CD4-positive, alpha-beta T cell treated with Interleukin-4 for 1 hour (primary cell): ENCODE measurements at places on chromosomes 16 and 17.

GRCh38 chr17:393806-394717, 41.5 kb upstream of the RPH3AL start:
- DNase-seq, result no peak

GRCh38 chr17:43615330-43616028, 46.2 kb downstream of the MEOX1 start:
- DNase-seq, result no peak

DNA sequence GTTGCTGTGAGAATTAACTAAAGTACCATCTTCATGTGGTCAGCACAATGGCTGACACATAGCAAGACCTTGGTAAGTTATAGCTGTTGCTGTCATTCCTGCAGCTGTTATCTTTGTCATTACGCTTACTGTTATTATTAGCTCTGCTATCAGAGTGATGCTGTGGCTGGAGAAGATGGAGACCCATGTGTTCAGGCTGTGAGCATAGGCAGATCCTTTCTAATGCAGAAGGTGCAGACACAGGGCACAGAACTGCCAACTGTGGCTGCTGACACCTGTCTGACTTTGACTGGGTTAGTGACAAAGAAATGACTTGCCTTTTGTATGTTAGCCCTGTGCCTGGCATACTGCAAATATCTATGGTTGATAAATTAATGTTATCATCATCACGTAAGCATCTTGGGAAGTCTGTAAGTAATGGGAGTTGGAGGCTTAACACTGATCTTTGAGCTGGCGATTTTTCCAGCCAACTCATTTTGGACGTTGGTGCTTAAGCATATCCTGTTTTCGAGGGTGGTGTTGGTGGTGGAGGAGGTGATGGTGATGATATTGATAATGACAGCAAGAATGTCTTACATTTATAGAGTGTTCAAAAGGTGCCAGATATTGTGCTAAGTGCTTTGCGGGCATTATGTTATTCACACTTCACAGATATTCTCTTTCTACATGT, 695.3 kb downstream of the WWOX start:
- DNase-seq, result peak; percentile 36

DNA sequence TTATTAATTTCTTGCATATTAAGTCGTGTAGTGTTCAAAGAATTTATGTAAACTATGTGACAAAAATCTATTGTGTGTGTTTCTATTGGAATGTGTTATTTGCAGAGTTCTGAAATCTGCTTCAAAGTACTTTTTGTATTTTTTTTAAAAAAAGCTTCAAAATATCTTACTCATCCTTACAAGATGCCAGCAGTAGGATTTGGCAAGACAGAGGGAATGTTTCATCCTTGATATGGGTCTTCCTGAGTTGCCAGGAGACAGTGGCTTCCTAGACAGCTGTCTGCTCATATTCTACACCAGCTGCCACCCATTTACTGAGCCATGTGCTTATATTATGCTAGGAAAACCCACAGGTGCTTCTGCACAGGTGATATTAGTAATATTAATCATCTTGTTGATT, 36.4 kb downstream of the EFCAB5 start:
- no peak for DNase-seq

DNA sequence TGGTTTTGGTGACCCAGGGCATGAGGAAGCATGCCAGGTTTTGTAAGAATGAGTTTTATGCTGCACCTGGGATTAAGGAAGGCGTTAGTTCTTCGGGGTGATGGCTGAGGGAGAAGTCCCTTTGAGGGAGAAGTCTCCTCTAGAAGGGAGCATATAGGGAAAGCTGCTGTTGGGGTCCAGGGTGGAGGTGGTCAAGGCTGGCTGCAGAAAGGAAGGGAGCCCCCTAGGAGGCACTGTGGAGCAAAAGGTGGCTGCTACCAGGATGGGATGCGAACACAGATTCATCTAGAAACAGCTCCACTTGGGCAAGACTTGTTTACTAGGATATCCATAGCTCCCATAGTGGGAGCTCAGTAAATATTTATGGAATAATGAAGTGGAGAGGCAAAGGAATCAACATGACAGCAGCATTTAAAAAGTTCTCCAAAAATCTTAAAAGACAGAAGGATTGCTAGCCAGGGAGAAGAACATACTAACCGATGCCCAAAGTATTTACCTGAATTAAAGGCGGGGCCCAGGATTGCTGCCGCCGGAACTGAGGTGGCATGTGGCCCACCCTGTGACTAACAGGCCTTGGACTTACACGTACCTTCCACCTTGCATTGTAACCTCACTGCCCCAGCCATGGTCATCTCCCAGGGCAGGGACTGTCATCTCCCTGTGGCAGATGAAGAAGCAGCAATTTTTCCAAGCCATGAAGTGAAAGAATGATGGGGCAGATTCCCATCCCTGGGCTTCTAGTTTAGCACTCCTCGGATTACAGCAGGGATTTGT, 7.1 kb upstream of the LPCAT2 start:
- no peak for DNase-seq

- DNase-seq, result no peak
These were observed 36.1 kb downstream of the HIC1 start for GRCh38 chr17:2090804-2091534.

DNA sequence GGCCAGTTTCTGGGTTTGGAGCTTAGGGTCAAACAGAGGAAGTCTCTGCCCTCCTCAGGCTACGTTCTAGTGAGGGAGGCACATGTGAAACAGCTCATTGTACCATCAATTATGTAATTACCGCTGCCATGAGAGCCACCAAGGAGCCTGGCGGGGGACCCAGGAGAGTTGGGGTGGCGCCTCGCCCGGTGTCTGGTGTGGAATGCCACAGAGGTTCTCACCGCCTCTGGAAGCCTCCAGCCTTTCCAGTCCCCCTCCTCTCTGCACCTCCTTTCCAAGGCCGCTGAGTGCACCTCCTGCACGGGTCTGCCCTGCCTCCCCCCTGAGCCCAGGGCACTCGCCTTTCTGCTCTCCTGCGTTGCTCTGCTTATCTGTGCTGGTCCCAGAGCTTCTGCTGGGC, 51.4 kb downstream of the SREBF1 start:
- DNase-seq, result no peak

- DNase-seq, result peak; percentile 76
These were observed 31.2 kb downstream of the CTU2 start for GRCh38 chr16:88737298-88738150.

DNA sequence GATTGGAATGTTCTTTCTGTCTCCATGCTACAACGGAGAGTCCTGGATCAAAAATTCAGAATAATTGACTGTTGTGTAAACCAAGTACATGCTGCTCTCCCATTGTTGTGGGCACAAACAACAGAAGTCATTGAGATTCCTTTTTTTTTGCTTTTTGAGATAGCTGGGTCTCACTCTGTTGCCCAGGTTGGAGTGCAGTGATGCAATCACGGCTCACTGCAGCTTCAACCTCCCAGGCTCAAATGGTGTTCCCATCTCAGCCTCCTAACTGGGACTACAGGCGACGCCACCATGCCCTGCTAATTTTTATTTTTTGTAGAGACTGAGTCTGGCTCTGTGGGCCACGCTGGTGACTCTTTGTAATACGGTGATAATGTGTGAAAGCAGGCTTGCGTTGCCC, 24.5 kb downstream of the NDE1 start:
- DNase-seq, result no peak

GRCh38 chr17:2335726-2336214, 487 bp downstream of the TSR1 start:
- no peak for DNase-seq

DNA sequence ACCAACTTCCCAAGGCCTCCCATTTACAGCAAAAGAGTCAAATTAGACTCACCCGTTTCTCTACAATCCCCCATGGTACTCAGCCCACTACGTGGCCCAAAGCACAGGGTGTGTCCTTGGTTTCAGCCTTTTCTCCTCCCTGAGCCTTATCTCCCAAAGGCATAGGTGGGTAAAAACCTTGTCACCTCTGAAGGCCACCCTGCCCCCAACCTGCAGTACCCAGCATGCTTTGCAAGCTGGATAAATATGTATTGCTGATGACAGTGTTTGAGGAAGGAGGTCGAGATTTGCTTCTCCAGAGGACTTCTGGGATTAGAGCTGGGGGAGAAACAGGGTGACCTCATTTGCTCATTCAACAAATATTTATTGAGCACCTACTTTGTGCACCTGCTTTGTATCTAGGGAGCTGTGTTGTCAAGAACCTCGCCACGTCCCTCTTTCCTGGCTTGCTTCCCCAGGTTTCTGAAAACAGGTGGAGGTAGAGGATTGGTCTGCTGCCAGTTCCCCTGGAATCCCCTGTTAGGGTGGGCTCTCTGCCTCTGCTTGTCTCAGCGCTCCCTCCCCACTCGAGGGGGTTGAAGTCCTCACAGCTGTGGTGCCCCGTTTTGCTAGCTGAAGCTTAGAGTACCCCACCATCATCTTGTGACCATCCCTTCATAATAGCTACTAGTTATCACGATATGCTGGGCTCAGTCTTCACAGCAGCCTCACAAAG, 3.0 kb downstream of the LASP1 start:
- no peak for DNase-seq

DNA sequence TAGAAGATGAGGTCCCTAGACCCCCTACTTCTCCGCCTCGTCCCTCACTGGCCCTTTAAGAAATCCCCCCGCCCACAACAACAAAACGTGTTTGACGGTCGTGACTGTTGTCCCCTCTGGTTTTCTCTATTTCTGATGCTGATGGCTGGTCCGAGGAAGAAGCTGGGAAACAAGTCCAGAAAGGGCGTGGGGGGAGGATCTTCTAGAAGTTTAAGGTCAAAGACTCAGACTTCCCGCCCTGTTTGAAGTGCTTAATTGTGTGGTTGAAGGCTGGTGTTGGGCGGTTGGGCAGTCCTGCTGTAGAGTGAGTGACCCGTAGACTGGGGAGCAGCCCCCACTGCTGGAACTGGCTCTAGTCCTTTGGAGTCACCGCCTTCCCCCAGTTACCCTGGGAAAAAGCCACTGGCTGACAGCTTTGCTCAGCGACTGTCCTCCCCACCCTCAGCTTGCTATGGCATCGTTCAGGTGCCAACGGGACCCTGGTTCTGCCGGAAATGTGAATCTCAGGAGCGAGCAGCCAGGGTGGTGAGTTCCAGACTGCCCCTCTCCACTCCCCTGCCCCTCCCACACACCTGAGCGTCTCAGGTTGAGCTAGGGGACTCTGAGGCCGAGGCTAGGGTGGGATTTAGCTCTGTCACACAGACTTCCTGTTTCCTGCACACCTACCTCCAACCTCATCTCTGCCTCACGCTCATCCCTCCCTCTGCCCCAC, 1.6 kb downstream of the MLLT6 start:
- no peak for DNase-seq

- no peak for DNase-seq
These were observed 12.5 kb downstream of the POLG2 start for GRCh38 chr17:64484380-64484779.

GRCh38 chr17:50148226-50149090, 2.0 kb downstream of the PPP1R9B start:
- peak; percentile 73 for DNase-seq

- no peak for DNase-seq
These were observed 15.1 kb downstream of the ANKFY1 start for GRCh38 chr17:4248504-4249277.

DNA sequence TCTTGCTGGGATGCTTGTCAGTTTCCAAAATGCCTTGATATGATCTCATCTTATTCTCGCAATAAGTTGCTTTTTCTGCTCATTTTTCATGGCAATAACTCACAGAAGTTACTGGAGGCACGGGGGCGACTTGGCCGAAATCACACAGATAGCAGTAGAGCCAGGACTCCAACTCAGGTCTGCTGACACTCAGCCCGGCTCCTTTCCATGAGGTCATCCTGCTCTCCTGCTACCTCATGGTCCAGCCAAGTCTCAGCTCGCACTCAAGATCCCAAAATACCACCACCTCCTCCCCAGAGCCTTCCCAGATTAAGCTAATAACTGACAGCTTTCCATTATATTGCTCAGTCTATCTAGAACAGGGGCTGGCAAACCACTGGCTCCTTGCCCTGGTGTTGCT, 269.5 kb downstream of the MAP2K4 start:
- no peak for DNase-seq

GRCh38 chr16:24346734-24347133, 90.6 kb downstream of the CACNG3 start:
- no peak for DNase-seq

DNA sequence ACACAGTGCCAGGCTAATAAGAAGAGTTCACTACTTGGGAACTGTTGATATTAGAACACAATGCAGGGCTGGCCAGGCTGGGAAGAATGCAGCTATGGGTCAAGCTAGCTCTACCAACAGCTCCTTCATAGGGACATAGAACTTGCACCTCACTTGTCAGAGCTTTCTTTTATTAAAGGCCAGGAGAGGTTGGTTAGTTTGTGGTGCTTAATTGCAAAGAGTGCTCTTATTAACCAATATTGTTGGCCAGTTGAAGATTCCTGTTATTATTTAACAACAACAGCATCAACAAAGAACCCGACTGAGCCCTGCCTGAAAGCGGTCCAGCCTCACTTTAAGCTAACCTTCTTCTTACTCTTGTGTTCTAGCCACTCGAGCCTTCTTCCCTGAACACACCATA, 43.4 kb upstream of the ANKFN1 start:
- DNase-seq, result no peak

DNA sequence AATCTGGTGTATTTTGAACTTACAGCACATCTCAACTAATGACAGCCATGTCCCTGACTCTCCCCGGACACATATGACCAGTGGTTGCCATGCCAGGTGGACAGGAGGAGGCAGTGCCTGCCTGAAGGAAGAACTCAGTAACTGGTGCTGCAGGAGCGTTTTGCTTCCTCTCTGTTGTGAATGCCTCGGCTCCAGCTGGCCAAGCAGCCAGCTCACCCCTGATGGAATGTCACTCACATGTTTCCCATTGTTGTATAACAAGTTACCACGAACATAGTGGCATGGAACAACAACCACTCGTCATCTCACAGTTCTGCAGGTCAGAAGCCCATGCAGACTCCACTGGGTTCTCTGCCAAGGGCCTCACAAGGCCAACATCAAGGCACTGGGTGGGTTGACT, 20.1 kb upstream of the IRF8 start:
- DNase-seq, result no peak

GRCh38 chr16:50835358-50836060, 93.6 kb downstream of the CYLD start:
- DNase-seq, result no peak

DNA sequence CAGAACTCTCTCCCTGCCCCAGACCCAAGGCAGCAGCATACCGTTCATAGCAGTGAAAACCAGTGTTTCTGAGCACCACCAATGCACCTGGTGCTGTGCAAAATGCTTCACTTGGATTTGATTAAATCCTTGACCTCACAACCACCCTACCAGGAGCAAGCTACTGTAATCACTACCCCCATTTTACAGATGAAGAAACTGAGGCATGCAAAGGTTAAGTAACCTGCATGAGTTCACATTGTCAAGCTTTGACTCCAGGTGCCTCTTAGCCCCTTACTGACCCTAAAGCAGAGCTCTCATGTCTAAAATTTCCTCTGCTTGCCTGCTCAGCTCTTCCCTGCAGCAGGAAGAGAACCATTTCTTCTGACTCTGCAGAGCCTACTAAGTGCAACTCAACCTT, 34.2 kb upstream of the GOSR2 start:
- no peak for DNase-seq

GRCh38 chr16:13289515-13289914, 388.1 kb downstream of the SHISA9 start:
- no peak for DNase-seq

GRCh38 chr17:73198930-73199260, 6.0 kb downstream of the COG1 start:
- no peak for DNase-seq
